ENCODE measurements at places on chromosomes 11 and 22. TPM values are rescaled to one million over a fixed set of nuclear protein-coding genes. Genes with fewer than 3 reads are reported as not detected.
A peak's percentile ranks its signal among the peaks of the same experiment; 100 is the strongest.

GRCh38 chr11:126114486-126115126 lies 51.9 kb upstream of the CDON start:
- H3K4me1 ChIP-seq: no peaks in the 10 kb centered on the region
- H3K36me3 ChIP-seq: no peaks in the 10 kb centered on the region
- H3K27me3 ChIP-seq: no peaks in the 10 kb centered on the region
- DNase-seq: no peak

DNA sequence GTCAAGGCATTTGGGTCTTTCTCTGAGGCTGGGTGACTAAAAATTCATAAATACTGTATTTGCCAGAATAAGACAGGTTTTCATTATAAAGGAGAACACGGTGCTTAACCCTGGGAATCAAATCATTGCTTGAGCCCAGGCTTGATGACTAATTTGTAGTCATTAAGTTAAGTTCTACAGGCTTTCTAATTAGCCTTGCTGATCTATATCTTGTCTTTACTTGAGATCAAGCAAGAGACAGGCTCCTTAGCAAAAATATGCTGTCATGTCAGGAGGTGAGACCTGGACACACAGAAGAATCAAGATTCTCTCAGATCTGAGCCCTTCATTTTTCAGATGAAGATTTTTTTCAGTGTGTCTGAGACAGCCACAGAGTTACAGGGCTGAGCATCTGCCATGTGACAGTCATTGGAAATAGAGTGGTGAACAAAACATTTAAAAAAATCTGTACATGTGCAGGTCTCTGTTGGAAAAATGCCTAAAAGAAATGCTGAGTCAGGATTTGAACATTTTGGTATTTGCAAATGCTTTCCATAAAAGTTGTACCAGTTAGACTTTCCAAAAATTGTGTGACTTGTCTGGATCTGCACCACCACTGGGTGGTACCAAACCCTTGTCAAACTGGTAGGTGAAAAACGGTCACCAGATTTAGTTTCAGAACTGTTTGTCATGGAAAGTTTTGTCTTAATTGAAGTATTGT lies 14.6 kb downstream of the ACAT1 start:
- H3K27me3 ChIP-seq: no peaks in the 10 kb centered on the region
- H3K27ac ChIP-seq: no peak overlapping the region
- peaks cover 23% of the 10 kb centered on the region for H3K36me3 ChIP-seq

- peaks cover 40% of the 10 kb centered on the region for H3K4me1 ChIP-seq
- H3K27ac ChIP-seq: no peak overlapping the region
- no peaks in the 10 kb centered on the region for H3K27me3 ChIP-seq
- H3K4me3 ChIP-seq: peak overlapping the region; percentile 57
- DNase-seq: no peak
- peaks cover 7% of the 10 kb centered on the region for H3K36me3 ChIP-seq
Observed at GRCh38 chr22:30327864-30328345, 1.2 kb upstream of the TBC1D10A start.

HSPB2 gene
- not detected for total RNA-seq

GRCh38 chr11:45383224-45383623 lies 97.1 kb upstream of the SYT13 start:
- H3K27ac ChIP-seq: no peak overlapping the region
- H3K4me3 ChIP-seq: no peak overlapping the region
- H3K27me3 ChIP-seq: no peaks in the 10 kb centered on the region
